ENCODE measurements at places on chromosomes 13 and 19. TPM values are rescaled to one million over a fixed set of nuclear protein-coding genes. Genes with fewer than 3 reads are reported as not detected.

The FBXO27 gene
- total RNA-seq: 2.9 TPM

DNA sequence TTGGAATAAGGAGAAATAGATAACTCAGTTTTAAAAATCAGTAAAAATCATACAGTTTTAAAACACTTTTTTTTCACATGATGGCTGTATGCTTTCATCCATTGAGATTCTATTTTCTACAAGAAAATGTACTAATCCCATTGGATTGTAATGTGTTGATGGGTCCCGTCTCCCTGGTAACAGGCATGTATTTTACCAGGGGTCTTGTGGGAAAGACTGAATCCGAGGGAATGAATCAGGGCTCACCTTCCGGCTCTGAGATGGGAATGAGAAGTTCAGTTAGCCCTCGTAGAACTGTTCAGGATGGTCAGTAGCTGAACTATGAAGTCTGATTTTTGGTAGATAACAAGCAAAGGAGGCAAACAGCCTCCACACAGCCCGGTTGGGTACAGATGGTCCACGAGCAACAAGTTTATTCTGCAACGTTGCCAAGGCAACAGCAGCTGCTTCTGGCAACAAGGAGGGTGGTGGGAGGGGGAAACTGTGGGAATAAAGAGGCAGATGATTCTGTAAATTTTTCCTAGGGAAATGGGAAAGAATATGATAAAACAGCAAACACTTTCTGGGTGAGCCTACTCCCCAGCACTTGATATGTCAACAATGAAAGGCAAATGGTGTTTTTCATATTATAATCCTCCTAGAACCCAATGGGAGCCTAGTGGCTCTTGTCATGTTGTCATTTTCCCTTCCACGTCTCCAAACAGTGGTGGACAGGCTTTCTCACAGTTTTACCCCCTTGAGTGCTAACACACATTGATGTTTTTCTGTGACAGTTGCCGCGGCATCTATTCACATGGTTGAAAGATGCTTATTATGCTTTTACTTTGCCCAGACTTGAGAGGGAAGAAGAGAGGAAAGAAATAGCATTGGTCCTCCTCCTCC is 12.4 kb upstream of the SIAH3 start:
- DNase-seq: no peak

- no peak for DNase-seq
Measured at GRCh38 chr13:30561511-30561910, 56.2 kb upstream of the USPL1 start.

- DNase-seq: no peak
Measured at GRCh38 chr13:113544071-113544891, 40.3 kb upstream of the TFDP1 start.

- no peak for DNase-seq
Measured at GRCh38 chr13:37342205-37342604, 236.7 kb upstream of the CSNK1A1L start.

The SLITRK5 gene
- 6.3 TPM for total RNA-seq

GRCh38 chr13:31192306-31192705 is 7.5 kb upstream of the B3GLCT start:
- DNase-seq: no peak

- no peak for DNase-seq
Measured at GRCh38 chr13:92681239-92681638, 545.4 kb upstream of the GPC6 start.

DNA sequence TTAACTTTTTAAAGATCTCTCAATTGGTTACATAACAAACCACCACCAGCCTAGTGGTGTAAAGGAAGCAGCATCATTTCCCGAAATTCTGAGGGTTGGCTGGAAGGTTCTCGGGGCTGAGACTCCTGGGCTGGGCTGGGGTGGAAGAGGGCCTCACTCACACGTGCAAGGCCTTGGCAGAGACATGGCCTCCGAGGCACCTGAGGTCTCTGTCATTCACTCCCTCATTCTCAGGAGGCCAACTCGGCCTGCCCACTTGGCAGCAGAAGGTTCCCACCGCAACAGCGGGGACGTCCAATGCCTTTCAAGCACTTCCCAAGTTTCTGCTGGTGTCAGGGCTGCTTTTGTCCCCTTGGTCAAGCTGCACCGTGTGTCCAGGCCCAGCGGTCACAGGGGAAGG is 18.6 kb upstream of the RASA3 start:
- DNase-seq: no peak

The MISP3 gene
- total RNA-seq: 0.21 TPM

GRCh38 chr19:46000491-46001246 is 5.4 kb downstream of the CCDC61 start:
- no peak for DNase-seq

GRCh38 chr19:19181488-19181998 is 10.4 kb downstream of the BORCS8 start:
- DNase-seq: no peak

- DNase-seq: no peak
Measured at GRCh38 chr19:50387176-50387867, 3.2 kb downstream of the POLD1 start.

- DNase-seq: no peak
Measured at GRCh38 chr13:101915331-101915730, 462.9 kb downstream of the ITGBL1 start.

- DNase-seq: no peak
Measured at GRCh38 chr19:20416661-20417060, 148.9 kb downstream of the ZNF737 start.

The ZNF283 gene
- total RNA-seq: 54.0 TPM

Measured in urinary bladder (tissue), 4 donors.